ENCODE measurements at places on chromosomes 6 and 20.

DNA sequence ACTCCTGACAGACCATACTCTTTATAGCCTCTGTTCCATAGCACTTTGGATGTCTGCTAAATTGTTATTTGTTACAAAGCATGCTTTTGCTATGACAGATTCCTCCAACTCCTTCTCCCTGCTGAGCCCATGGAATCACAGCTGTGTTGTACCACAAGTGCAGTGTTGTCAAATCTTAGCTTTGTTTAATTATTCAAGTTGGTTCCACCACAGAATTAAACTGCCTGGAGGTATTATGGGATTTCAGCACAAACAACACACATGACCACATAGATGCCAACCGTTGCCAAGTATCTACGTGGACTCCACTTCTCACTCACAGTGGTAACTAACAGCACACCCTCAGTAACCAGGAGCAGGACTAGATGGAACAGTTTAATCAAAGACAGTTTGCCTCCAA is 32.7 kb upstream of the MARCKS start:
- DNase-seq, result no peak

DNA sequence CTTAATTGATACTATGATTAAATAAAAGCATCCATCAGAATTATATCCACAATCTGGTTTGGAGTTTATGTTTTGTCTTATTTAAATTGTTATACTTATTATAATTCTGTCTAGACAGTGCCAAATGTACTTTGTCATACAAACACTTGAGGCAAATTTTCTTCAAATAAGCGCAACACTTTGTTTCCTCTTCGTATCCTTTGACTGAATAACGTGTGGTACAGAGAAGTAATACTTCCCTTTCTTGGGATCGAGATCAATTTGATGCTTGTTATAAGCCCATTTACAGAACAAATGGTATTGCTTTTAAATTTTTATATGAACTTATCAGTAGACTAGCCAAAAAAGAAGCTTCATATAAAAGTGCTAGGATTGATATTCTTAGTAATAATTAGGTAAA is 111.0 kb downstream of the ATG5 start:
- DNase-seq, result no peak

DNA sequence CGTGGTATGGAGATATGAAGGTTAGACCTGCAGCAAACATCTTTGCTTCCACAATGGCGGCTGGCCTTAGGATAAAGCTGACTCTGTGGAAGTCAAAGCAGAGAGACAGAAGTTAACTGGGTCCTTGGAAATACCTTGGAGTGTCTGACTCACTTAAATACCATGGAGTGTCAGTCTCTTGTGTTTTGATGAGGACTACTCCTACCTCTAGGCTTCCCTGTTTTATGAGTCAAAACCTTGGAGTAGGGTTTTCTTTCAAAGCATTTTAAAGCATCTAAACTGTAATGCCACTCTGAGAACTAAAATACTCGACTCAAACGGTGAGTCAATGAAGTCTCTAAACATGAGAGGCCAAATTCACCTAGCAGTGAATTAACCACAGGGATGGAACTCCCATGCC is 329.1 kb downstream of the SAMD5 start:
- DNase-seq, result no peak

- DNase-seq, result no peak
Measured at GRCh38 chr6:170423030-170423429, 116.5 kb downstream of the FAM120B start.

- no peak for DNase-seq
Measured at GRCh38 chr6:75993236-75994162, 79.0 kb downstream of the IMPG1 start.

GRCh38 chr6:41278699-41279405 is 7.6 kb downstream of the TREM1 start:
- peak; percentile 39 for DNase-seq

DNA sequence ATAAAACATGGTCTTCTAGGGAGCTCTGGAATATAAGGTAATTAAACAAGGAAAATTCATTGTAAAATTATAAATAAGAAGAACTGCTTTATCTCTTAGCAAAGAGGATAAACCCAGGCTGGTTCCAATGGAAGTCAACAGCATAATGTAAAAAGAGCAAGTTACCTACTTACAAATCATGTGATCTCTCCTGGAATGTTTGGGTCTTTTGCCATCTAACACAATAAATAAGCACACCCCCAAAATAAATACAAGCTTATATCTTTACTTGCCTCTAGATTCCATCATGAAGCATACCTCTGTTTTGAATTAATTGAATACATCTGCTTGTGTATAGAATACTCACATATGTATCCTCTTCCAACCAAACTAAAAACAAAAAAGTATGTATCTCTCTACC is 2.5 kb upstream of the PHACTR1 start:
- DNase-seq, result no peak

GRCh38 chr20:51402201-51402600 is 140.3 kb downstream of the NFATC2 start:
- no peak for DNase-seq

DNA sequence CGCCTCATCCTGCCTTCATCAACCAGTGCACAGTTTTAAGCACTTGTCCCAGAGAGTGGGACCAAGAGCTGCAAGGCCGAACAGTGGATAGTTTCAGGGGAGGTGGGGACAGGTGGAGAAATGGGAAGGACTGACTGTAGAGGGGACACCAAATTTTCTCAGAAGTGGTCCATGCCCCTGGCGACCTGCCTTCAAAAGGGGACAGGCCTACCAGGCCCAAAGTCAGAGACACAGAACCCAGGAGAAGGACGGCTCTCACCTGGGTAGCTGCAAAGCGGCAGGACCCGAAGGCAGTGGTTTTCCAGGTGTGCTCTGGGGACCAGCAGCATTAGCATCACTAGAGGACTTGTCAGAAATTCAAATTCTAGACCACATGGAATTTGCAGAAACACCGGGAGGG is 5.8 kb downstream of the TFEB start:
- DNase-seq, result no peak

- DNase-seq, result no peak
Measured at GRCh38 chr6:4491501-4492260, 284.5 kb upstream of the CDYL start.

- no peak for DNase-seq
Measured at GRCh38 chr20:57445298-57445697, 54.1 kb downstream of the RBM38 start.

Data from stimulated activated CD8-positive, alpha-beta memory T cell treated with anti-CD3 and anti-CD28 coated beads, Interleukin-4, amount 100 ng/mL, for 1 hour (primary cell).